Smooth muscle cell of the umbilical artery (primary cell): ENCODE measurements at places on chromosomes 2 and 18. TPM values are rescaled to one million over a fixed set of nuclear protein-coding genes. Genes with fewer than 3 reads are reported as not detected.

Gene RBM44
- 0.18 and 0.30 TPM in 2 replicates for total RNA-seq

Gene RGPD4
- not detected in 2 replicates for total RNA-seq

Gene FAP
- total RNA-seq = 272 and 526 TPM in 2 replicates

Gene ATP6V1B1
- 0.89 and 1.8 TPM in 2 replicates for total RNA-seq

Gene RAB6C
- not detected in 2 replicates for total RNA-seq

Gene IL1B
- 159 and 281 TPM in 2 replicates for total RNA-seq

Gene MPP4
- total RNA-seq = 0.89 and 5.3 TPM in 2 replicates

Gene SPP2
- total RNA-seq = not detected in 2 replicates
